ENCODE measurements at places on chromosomes 12 and 14.

DNA sequence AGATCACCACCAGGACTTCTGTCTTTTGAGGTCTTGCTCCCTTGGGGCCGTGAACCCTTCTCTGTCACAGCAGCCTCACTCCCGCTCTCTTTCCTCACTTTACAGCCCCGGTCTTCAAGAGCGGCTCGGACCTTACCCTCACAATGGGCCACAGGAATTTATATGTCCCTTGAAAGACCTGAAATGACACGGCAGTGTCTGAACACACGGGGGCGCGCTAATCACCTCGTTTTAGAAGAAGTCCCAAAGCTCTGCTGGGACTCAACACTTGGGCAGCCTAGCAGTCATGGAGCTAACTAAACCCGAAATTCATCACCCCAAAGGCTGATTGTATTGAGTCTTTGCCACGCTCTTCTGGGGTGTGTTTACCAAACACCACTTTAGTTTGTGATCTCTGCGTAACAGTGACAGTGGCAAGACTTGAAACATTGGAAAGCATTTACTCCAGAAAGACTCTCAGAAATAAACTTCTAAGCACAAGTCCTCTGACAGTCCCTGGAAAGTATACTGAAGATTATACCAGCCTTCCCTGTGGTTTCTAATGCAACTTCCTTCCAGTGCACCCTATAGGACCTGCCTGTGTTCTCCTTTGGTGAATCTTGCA lies 29.0 kb downstream of the SERPINA11 start:
- peak; percentile 4 for DNase-seq

- no peak for DNase-seq
Measured at GRCh38 chr12:122743895-122744525, 8.6 kb upstream of the DENR start.

DNA sequence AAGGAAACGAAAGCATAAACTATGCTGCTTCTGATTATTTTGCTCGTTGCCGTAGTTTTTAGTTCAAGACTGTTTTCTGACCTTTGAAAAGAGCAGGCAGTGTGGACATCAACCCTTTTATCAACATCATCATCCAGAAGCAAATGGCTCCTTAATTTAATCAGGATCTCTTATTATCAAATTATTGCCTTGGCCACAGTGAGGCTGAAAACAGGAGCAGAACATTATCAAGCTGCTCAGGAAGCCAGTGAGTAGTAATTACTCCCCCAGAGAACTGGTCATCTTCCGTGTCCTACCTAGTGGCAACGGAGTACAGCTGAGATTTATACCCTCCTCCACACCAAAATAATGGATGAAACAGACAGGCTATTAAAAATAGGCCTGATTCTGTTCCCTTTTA lies 2.2 kb upstream of the DIABLO start:
- DNase-seq: no peak

DNA sequence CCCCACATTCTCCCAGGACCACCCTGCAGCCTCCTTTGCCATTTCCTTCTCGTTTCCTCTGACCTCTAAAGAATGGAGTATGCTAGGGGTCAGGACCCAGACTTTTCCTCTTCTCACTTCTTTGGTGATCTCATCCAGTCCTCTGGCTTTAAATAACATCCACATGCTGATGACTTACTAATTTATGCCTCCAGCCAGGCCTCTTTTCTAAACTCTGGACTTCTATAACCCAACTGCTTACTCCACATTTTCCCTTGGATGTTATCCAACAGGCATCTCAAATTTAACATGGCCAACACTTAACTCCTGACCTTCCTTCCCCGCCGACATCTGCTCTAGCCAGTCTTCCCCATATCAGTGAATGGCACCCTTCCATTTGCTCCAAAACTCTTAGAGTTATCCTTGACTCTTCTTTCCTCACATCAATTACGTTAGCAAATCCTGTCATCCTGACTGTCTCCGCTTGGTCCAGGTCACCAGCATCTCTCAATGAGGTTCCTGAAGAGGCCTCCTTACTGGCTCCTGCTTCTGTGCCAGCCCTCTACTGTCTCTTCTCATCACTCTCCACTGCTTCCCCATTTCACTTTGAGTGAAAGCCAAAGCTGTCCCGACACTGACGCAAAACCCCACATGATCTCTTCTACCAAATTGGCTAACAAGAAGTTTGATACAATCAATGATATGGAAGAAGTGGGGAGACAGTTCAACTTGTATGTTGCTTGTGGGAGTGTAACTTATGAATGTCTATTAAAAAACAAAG lies 42.7 kb downstream of the TMBIM6 start:
- DNase-seq: no peak

- no peak for DNase-seq
Measured at GRCh38 chr12:85147331-85147730, 111.2 kb downstream of the LRRIQ1 start.

DNA sequence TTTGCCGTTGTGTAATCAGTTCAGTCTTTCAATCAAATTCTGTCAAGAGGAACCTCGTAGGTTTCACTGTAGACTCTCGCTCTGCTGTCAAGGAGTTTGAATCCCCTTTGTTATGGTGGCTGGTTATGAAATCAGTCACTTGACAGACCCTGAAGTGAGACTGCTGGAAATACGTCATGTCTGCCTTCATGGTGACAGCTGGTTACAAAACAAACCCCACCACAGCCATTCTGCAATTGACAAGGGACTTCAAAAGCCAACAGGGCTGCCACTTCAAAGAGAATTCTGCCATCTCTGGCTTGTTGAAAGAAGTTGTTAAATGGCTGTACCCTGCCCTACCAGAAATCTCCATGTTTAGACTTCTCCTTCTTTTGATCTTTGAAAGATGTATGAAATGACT lies 286.9 kb downstream of the ERC1 start:
- DNase-seq: no peak

DNA sequence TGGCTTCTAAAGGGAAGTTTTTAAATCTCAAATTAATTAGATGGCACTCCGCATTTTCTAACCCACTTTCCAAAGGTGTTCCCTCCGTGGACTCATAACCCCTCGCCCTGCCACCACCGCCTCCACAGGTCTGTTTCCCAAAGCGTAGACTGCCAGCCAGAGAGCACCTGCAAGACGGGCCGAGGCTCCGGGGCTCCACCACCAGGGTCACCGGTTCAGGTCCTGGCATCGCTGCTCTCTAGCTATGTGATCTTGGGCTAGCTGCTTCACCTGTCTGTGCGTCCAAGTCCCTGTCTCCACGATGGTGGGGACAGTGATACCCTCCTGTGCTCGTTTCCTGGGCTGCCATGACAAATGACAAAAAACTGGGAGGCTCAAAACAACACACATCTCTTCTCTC lies 11.5 kb downstream of the RIMBP2 start:
- no peak for DNase-seq

DNA sequence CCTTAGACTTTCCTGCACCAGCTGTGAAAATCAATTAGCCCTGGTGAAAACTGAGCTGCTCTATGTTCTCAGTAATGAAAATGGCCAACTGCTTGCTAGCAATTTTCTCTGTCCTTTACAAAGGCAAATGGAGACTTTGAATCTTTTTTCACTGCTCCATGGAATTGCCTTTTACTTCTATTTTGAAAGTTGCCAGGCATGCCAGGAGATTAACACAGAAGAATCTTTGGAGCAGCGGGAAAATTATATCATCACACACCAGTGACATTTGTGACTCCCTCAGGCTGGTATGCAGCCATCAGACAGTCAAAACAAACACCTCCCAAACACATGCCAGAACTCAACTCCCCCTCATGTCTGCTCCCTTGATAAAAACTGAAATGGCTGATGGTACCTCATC lies 872.0 kb upstream of the FLRT2 start:
- no peak for DNase-seq

- DNase-seq: no peak
Measured at GRCh38 chr12:112616469-112617152, 174.9 kb upstream of the RPH3A start.

DNA sequence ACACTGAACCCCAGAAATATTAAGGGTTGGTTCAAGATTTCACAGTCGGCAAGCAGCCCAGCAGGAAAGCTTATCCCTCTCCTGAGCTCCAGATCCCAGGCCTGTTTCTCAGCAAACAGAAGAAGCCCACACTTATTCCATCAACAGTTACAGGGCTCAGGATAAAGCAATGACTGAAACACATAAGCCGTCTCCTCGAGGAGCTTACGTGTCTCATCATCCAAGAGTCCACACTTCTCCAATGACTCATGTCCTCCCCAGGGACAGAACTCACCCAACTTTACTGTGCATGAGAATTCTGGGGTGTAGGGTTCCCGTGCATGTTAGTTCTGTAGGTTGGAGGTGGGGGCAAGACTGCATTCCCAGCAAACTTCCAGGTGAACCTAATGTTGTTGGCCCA lies 31.2 kb downstream of the GSC start:
- no peak for DNase-seq

- no peak for DNase-seq
Measured at GRCh38 chr12:95173392-95174251, 43.6 kb downstream of the FGD6 start.

DNA sequence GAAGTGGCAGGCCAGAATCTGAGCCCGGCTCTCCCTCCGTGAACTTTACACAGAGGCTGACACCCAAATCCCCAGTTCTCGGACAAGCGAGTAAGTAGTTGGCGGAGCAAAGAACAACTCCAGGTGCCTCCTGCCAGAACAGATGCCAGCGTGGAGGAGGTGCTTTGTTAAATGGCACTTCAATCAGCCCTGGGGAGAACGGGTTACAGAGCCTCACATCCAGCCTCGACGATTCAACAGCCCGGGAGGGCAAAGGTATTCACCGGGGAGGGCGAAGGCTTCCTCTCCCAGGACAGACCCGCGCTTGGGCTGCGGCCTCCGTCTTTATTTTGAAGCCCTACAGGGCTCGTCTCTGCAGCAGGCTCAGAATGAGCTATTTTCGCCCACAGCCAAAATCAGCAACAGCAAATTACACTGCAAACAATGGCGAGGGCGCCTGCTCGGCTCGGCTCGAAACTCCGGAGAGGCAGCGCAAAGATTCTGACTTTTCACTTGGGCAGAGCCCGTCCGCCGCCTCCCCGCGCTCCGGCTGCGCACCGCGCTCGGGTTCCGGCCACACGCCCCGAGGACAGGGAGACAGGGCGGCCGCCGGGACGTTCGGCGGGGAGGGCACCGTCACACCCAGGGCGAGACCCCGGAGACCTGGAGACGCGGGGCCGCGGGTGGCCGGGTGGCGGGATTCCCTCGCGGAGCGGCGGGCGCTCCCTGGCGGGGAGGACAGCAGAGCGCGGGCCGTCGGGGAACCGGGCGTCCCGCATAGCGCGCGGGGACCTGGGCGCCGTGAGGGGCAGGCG lies 811 bp downstream of the TMCC3 start:
- no peak for DNase-seq

DNA sequence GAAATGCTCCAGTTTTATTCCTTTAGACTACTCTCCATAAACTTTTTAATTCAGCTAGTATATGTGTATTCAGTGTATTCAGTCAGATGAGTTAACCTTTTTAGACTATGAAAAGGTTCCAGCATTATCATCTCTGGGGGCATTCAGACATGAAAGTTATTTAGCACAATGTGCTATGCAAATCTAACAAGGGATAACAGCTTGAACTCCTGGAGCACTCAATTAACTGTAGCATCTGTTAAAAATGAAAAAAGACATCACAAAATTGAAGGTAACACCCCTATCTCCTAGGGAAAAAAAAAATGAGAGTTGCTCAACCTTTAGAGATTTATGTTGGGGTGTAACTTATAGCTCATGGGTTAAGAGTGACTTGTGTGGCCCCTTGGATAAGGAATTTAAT lies 211.5 kb downstream of the PHLDA1 start:
- DNase-seq: no peak

DNA sequence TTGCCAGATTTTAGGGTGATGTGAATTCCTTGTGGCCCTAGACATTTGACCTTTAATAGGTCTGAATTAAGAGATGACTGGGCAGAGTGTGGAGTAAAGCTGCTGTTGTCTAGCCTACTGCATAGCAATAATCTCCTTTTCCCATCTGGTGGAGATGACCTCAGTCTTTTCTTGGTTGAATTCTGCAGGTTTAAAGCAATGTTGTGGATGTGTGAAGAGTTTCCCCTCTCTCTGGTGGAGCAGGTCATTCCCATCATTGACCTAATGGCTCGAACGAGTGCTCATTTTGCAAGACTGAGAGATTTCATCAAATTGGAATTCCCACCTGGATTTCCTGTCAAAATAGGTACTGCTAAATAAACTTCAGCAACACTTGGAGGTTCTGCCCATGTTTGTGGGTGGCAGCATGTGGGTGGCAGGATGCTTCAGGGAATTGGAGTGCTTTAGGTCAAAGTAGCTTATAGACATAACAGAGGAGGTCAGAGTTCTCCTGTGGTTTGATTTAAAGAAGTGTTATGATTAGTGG lies 19.0 kb downstream of the C12orf76 start:
- no peak for DNase-seq

DNA sequence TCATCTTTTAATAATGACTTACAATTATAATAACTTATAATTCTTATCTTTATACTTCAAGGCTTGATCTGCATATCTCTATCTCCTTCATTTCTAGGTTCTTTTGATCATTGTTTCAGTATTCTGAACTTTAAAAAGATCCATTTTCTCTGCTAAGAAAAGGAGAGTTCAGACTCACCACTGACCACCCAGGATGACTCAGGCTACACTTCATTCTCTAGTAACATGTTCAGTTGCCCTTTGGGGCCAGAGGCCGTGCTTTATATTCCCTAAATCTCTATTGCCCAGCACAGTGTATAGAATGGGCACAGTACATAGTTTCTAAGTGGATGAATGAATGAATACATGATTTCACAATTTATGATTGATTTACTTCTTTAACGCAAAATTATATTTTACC lies 268.7 kb downstream of the AKAP6 start:
- DNase-seq: no peak

GRCh38 chr12:121770388-121770787 lies 23.1 kb downstream of the RHOF start:
- DNase-seq: no peak

DNA sequence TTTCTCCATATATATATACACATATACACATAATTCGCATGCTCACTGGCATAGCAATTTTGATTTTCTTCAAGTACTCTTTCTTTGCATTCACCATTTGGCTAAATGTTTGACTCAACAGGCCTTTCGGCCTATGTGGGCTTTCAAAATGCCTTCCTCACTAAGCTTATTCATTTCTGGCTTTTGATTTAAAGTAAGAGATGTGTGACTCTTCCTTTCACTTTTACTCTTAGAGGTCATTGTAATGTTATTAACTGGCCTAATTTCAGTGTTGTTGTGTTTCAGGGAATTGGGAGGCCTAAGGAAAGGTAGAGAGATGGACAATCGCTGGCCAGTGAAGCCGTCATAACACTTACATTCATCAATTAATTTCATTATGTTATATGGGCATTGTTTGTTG lies 14.5 kb upstream of the KLRD1 start:
- DNase-seq: no peak

- no peak for DNase-seq
Measured at GRCh38 chr12:45887544-45887943, 102.8 kb downstream of the SCAF11 start.

DNA sequence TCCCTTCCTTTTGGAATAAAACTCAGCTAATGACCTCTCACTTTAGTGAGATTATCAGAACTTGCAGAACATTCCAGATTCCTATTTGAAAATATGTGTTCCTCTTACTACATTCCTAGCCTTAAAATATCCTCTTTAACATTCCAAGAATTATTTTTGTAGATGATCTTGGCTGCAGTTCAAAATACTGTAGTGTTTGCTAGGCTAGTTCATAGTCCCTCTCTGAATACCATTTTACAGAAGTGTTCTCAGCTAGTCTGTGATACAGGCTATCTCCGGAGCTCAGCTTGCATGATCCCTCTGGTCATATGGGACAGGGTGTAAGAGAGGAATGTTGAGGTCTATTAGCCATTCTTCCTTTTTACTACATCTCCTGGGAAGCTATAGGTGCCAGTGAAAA lies 17.6 kb upstream of the GPR33 start:
- no peak for DNase-seq

- no peak for DNase-seq
Measured at GRCh38 chr12:79925492-79925891, 9.4 kb downstream of the PPP1R12A start.

- no peak for DNase-seq
Measured at GRCh38 chr14:42617005-42617404, 1010.3 kb downstream of the LRFN5 start.
